Activated CD4-positive, CD25-positive, alpha-beta regulatory T cell treated with anti-CD3 and anti-CD28 coated beads, Interleukin-2, amount 50 U/mL, for 16 hours (primary cell): ENCODE measurements at places on chromosomes 13 and 19.

DNA sequence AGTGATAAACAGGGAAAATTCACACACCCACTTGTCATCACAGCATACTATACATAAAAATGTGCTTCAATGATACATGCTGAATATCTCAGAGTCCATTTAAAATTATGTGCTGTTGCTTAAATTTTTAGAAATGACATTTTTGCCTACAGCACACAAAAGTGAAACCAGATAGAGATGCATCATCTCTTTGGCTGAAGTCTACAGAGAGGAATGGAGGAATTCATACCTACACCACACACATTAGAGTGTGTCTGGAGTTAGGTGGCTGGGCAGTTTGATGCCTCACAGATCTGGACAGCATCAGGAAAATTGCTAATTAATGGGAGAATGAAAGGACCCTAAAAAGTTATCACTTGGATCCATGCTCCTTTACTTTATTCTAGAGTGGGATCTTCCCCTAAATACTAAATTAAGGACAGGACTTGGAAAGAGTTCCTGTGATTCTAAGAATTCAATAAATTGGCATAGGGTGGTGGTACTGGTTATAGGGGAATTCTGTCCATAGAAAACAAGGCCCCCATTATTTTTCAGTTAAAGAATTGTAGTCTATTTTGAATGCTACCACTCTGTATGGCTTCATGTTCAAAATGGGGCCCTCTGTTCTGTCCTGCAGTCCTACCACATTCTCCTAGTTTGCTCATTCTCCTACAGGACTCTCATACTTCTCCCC lies 41.3 kb downstream of the RCBTB2 start:
- DNase-seq: no peak

DNA sequence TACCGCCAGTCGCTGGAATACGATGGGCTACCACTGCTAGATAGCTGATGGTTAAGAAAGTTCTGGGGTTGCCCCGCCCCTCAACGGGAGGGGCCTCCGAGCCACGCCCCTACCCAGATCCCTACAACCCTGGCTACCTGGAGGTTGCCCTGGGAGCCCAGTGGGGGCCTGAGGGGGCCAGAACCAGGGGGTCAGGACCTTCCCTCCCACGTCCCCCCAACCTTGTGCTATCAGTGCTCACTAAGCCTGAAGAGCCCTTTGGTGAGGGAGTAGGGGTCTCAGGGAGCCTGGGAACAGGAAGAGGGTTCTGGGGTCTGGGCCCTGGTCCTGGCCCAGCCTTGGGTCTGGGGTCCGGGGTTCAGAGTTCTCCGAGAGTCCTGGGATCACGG lies 8.9 kb downstream of the OCEL1 start:
- DNase-seq: no peak

- DNase-seq: no peak
Observed at GRCh38 chr13:108383667-108384066, 114.1 kb downstream of the TNFSF13B start.

DNA sequence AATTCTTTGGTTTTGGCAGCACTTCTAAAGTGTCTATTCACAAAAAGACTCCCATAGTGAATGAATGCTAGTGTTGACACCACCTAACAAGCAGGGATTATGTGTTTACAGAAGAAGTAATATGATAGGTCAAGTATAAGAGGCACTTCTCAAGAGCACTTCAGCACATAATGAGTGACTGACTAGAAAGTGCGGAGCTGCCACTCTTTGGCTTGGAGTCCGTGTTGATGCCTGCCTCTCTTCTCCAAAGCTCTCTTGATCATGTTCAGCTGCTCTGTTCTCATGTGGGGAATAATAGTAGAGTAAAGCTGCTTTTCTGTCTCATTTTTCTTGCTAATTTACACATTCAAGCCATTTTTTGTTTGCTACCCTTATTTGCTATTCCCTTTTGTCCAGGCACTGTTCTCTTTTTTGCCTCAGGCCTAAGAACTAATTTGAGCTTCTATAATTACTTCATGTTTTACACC lies 22.7 kb upstream of the MAB21L1 start:
- no peak for DNase-seq

DNA sequence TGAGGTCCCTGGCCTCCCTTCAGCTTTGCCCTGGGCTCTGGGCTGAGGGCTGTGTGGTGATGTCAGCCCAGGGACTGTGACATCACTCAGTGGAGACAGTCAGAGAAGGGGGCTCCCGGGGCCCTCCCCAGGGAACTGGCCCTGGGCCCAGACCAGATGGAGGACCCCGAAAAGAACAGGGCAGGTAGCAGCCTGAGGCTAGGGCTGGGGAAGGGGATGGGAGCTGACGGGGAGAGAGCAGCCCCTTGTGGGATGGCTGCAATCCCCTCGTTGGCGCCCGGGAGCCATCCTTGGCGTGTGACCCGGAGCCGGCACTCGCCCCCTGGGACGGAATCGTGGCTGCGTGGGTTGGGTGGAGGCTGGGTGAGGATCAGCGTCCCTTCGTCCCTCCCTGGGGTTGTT lies 13.6 kb downstream of the CSNK1G2 start:
- no peak for DNase-seq

DNA sequence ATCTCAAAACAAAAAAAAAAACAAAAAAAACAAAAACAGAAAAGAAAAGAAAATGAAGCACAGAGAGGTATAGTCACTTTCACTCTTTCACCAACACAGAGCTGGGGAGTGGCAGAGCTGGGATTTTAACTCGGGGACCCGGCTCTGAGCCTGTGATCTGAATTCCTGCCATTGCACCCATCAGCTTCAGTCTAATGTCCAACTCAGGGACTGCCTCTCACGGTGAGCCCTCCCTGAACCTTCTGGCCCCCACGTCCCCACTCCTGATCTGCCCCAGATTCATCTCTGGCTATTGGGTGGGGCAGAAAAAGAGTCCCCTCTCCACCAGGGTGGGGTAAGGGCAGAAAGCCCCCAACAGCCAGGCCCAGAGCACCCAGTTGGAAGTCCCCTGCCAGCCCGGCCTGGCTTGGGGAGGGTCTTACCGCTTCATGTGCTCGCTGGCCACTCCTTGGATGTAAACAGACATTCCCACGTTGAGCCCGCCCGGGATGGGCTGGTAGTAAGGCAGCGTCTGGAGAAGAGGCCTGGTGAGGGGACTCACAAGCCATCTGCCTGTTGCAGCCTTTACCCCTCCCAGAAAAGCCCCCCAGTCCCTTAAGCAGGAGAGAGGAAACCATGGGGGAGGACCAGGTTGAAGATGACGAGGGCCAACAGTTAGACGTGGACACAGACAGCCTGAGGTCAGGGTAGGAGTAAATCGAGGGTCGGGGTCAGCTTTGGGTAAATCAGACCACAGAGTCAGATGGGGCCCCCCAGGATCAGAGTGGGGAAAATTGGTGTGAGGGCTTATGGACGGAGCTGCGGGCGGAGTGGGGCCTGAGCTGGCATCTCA lies 520 bp downstream of the LGALS4 start:
- DNase-seq: no peak

DNA sequence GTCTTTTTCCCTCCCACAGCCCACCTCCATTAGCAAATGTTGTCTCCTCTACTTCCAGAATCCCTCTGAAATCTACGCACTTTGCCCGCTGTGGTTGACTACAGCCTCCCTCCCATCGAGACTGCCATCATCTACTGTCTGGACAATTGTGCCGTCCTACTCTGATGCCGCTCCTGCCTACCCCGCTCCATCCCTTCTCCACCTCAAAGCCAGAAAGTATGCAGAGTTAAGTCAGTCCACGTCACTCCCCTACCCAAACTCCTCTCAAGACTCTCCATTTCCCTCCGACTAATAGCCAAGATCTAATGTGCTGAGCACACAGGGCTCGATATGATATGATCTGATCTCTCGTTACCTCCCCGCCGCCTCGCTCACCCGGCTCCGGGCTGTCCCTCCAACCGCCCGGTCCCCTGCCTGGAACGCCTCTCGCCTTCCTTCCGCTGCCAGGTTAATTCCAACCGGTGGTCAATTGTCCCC lies 556 bp downstream of the CACTIN start:
- DNase-seq: no peak
